ENCODE measurements at places on chromosomes 5 and 9. TPM values are rescaled to one million over a fixed set of nuclear protein-coding genes. Genes with fewer than 3 reads are reported as not detected.

DNA sequence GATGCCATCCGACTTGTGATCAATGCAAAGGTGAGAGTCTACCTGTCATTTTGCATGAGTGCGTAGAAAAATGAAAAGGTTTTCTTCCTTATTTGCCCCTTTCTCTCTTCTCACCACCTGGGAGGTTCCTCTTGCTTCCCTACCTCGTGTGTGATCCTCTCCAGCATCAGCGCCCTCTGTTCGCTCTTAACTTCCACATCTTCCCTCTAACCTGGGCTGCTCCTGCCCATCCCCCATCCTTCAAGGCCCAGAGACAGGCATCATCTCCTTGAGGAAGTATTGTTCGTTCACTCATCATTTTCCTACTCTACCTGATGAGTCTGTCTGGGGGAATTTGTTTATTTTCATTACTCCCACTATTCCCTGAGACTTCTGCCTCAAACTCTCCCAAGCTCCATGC lies 55.8 kb downstream of the RFK start:
- no peak for DNase-seq

GRCh38 chr5:40627706-40628105 lies 52.0 kb upstream of the PTGER4 start:
- no peak for DNase-seq

GRCh38 chr5:72140711-72141110 lies 33.4 kb downstream of the MAP1B start:
- no peak for DNase-seq

- no peak for DNase-seq
Observed at GRCh38 chr9:109307380-109308240, 13.2 kb downstream of the EPB41L4B start.

- no peak for DNase-seq
Observed at GRCh38 chr9:114235033-114235661, 79.8 kb downstream of the COL27A1 start.

- DNase-seq = peak; percentile 44
Observed at GRCh38 chr9:121686930-121687541, 35.6 kb downstream of the DAB2IP start.

GRCh38 chr5:17000291-17000939 lies 64.3 kb upstream of the MYO10 start:
- no peak for DNase-seq

GRCh38 chr9:93549611-93550010 lies 26.8 kb upstream of the PHF2 start:
- DNase-seq = no peak

DNA sequence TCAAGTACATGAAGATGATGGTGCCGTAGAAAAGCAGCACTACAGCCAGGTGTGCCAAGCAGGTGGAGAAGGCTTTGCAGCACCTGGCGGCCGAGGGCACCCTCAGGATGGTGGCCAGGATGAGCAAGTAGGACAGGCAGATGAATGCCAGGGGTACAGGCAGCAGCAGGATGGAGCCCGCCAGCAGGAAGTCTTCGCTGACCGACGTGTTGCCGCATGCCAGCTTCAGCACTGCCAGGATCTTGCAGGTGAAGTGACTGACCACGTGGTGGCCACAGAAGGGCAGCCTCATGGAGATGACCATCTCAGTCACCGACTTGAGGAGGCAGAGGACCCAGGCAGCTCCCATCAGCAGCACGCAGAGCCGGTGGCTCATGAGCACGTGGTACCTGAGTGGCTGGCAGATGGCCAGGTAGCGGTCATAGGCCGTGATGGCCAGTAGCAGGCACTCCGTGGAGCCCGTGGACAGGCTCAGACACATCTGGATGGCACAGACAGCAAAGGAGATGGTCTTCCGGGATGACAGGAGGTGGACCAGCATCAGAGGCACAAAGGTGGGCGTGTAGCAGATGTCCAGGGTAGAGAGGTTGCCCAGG lies 482 bp downstream of the OR13J1 start:
- DNase-seq = no peak

DNA sequence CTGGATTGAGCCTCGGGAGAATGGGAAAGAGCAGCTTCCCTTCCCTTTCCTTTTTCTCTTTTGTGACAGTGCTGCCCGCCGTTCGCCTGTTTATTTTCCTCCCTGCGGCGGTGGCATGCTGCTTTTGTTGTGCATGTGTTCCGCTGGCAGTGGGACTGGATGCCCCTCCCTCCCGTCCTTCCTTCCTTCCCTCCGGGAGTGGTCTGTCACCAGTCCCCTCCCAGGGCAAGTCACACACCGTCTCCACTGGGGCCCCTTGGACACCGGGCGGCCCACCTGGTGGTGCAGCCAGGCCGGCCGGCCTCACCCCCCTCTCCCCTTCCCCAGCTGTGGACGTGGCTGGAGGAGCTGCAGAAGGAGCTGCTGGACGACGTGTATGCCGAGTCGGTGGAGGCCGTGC lies 214.7 kb downstream of the TRIO start:
- no peak for DNase-seq

GRCh38 chr9:86867804-86868313 lies 79.4 kb downstream of the GAS1 start:
- no peak for DNase-seq

- no peak for DNase-seq
Observed at GRCh38 chr5:82413302-82414040, 135.3 kb upstream of the RPS23 start.

- no peak for DNase-seq
Observed at GRCh38 chr5:74621492-74621891, 19.0 kb downstream of the ENC1 start.

DNA sequence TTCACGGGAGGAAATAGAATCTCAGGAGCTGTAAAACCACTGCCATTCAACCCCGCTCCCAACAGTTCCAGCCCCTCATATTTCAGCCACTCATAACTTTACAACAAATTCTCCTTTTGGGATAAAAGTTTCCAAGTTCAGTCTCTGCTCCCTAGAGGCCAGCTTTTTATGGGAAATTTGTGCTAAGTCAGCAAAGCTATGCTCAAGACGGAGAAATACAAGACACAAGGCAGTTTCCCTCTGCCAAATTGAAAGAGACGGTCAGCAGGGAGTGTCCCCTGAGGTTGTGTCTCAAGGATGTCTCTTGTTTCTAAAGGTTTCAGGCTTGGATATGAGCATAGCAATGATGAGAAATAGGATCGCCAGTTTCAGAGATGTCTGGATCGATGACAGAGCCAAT lies 608.6 kb downstream of the CCDC171 start:
- no peak for DNase-seq

GRCh38 chr9:128929560-128929959 lies 8.8 kb downstream of the PHYHD1 start:
- no peak for DNase-seq

DNA sequence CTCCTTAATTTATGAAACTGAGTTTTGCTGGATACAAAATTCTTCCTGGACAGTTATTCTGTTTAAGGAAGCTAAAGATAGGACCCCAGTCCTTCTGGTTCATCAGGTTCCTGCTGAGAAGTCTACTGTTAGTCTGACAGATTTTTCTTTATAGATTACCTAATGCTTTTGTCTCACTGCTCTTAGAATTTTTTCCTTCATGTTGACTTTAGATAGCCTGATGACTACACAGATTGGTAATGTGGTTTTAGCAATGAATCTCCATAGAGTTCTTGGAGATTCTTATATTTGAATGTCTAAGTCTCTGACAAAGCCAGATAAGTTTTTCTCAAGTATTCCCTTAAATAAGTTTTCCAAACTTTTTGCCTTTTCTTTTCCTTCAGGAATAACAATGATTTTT lies 419.7 kb downstream of the CDH10 start:
- DNase-seq = no peak

DNA sequence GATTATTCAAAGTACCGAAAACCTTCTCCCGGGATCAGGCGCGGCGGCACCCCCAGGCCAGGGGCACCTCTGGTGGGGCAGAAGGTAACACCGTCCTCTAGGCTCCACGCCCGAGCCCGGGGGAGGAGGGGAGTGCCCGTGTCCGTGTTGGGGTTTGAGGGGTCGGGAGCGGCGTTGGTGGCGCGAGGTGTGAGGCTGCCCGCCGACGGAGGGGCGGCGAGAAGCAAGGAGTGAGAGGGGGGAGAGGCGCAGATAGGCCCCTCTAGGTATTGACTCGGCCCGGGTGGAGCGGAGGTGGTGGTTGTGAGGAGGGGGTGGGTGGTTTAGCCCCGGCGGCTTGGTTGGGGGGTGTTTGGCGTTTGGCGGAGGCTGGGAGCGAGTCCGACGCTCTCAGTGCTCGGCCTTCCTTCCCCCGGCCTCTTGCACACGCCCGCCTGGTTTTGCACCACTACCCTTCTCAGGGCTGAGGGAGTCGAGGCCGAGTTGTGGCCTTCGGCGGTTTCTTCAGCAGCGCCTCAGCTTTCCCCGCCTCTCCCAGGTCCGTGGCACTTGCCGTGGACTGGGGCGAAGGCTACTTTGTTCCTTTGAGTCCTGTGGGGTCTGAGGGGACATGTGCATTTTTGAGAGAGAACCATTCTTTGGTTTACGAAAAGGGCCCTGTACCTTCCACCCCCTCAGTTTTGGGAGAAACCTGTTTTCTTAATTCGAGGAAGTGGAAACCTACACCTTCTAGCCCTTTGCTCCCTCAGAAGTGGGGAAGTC lies 450 bp downstream of the GPBP1 start:
- no peak for DNase-seq

GRCh38 chr9:3908731-3909130 lies 382.9 kb upstream of the RFX3 start:
- no peak for DNase-seq

GRCh38 chr9:72046630-72047456 lies 13.6 kb downstream of the C9orf57 start:
- DNase-seq = no peak

GRCh38 chr5:170534177-170534576 lies 30.4 kb downstream of the KCNIP1 start:
- DNase-seq = no peak

- DNase-seq = no peak
Observed at GRCh38 chr5:86837610-86838009, 219.9 kb downstream of the COX7C start.

DNA sequence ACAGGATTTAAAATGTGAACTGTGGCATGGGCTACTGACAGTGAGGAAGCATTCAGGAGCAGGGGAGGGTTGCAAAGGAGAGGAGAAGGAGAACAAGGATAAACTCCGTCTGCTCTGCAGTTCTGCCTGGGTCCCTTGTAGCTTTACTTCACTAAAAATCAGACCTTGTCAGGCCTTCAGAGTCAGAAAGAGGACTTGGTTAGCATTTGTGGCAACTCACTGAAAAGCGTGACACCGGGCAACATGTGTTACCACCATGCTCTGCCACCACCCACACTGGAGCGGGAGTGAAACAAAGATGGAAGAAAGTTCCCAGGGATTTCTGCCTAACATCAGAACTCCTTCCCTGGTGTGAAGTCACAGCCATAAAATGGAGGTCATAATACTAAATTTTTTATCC lies 19.3 kb downstream of the FYB1 start:
- DNase-seq = no peak

GRCh38 chr9:33719581-33720374 lies 75.6 kb upstream of the PRSS3 start:
- no peak for DNase-seq

DNA sequence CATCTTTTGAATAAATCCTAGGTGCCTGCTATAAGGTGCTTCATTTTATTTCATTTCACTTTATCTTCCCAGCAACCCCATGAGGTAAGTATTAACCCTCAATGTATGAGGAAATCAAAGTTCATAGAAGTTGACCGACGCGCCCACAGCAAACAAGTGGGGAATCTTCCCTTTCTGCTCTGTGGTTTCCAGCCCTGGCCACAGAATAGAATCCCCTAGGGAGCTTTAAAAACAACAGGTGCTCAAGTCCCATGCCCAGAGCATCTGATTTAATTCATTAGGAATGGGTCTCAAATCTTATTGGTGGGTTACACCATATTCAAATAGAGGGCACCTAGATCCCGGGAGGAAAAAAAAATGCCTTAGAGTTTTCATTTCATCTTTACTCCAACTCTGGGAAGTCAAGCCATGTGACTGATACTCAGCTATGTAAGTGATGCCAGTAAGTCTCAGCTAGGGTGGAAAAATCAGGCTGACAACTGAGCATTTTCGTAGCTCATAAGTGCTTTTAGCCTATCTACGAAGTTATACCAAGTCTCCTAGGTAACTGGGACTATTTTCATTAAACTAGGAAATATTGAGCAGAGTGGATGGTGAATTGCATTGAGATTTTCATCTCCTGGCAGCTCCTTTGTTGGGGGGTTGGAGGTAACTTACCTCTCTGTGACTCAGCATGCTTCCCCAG lies 353.4 kb upstream of the SLC30A5 start:
- no peak for DNase-seq

DNA sequence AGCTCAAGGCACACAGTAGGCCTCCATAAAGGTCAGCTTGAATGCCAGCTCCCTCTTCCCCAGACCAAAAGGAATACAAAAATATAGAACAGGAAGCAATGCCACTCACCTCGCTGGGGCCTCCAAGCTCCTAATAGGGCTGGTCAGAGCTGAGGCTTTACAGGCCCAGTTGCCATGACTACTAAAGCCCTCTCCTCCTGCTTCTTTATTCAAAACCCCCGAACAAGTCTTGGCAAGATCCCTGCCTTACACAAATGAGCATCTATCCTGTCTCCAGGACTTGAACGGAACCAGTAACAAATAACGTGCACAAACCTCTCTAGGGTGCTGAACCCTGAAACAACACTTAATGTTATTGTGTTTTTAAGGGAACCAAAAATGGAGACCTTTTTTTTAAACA lies 136.3 kb downstream of the SIL1 start:
- no peak for DNase-seq

DNA sequence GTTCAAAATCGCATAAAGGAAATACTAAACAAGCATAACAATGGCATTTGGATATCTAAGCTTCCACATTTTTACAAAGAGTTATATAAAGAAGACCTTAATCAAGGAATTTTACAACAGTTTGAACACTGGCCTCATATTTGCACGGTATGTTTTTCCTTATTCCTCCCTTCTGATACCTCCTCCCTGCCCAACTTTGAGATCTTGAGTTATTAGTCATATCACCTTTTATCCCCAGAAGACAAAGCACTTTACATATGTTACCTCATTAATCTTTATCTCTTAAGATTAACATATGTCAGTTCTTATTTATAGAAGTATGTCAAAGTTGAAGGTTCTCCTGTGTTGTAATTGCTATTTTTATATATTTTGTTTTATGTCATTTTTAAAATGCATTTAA lies 29.8 kb downstream of the TDRD7 start:
- DNase-seq = no peak

SMIM33 gene
- total RNA-seq = not detected

MRPS30 gene
- total RNA-seq = 61.0 TPM

NPR3 gene
- total RNA-seq = 0.04 TPM

GZMA gene
- total RNA-seq = not detected

SLC24A2 gene
- not detected for total RNA-seq

SREK1 gene
- 82.9 TPM for total RNA-seq

PDZD2 gene
- 1.6 TPM for total RNA-seq

F2RL1 gene
- 36.5 TPM for total RNA-seq

NIM1K gene
- total RNA-seq = 0.07 TPM

DBH gene
- not detected for total RNA-seq

ECSCR gene
- total RNA-seq = 513 TPM

OR13D1 gene
- total RNA-seq = not detected

TAF1L gene
- 0.04 TPM for total RNA-seq

CHD1 gene
- total RNA-seq = 81.6 TPM

ANKRD20A1 gene
- total RNA-seq = 1.6 TPM

NSG2 gene
- not detected for total RNA-seq

PCDHGA8 gene
- 0.46 TPM for total RNA-seq

RXFP3 gene
- not detected for total RNA-seq

TMEM215 gene
- 0.18 TPM for total RNA-seq

PCDHGB4 gene
- total RNA-seq = 9.3 TPM

FOXD4L6 gene
- 0.07 TPM for total RNA-seq

ADAMTSL1 gene
- 26.9 TPM for total RNA-seq

Data from pulmonary artery endothelial cell (primary cell).